ENCODE measurements at places on chromosomes 3 and 15. TPM values are rescaled to one million over a fixed set of nuclear protein-coding genes. Genes with fewer than 3 reads are reported as not detected.

CKMT1B gene
- polyA plus RNA-seq, result 6.5 TPM

ROBO2 gene
- polyA plus RNA-seq, result 13.5 TPM

SMAD3 gene
- 16.3 TPM for polyA plus RNA-seq

PARP6 gene
- polyA plus RNA-seq, result 72.8 TPM

DNAH12 gene
- polyA plus RNA-seq, result 0.65 TPM

TEX9 gene
- polyA plus RNA-seq, result 8.4 TPM

GABRB3 gene
- 1.2 TPM for polyA plus RNA-seq

SATB1 gene
- polyA plus RNA-seq, result 25.6 TPM

RPL39L gene
- polyA plus RNA-seq, result 24.8 TPM

KLF13 gene
- 15.1 TPM for polyA plus RNA-seq

TLR9 gene
- not detected for polyA plus RNA-seq
